ENCODE measurements at places on chromosomes 4 and X.
A peak's percentile ranks its signal among the peaks of the same experiment; 100 is the strongest.

- no peak for DNase-seq
Observed at GRCh38 chr4:161931089-161931488, 232.7 kb downstream of the FSTL5 start.

GRCh38 chr4:152535360-152535902 is 461 bp downstream of the FBXW7 start:
- DNase-seq = peak; percentile 36

- DNase-seq = peak; percentile 5
Observed at GRCh38 chr4:17578482-17578891, 1.5 kb downstream of the LAP3 start.

DNA sequence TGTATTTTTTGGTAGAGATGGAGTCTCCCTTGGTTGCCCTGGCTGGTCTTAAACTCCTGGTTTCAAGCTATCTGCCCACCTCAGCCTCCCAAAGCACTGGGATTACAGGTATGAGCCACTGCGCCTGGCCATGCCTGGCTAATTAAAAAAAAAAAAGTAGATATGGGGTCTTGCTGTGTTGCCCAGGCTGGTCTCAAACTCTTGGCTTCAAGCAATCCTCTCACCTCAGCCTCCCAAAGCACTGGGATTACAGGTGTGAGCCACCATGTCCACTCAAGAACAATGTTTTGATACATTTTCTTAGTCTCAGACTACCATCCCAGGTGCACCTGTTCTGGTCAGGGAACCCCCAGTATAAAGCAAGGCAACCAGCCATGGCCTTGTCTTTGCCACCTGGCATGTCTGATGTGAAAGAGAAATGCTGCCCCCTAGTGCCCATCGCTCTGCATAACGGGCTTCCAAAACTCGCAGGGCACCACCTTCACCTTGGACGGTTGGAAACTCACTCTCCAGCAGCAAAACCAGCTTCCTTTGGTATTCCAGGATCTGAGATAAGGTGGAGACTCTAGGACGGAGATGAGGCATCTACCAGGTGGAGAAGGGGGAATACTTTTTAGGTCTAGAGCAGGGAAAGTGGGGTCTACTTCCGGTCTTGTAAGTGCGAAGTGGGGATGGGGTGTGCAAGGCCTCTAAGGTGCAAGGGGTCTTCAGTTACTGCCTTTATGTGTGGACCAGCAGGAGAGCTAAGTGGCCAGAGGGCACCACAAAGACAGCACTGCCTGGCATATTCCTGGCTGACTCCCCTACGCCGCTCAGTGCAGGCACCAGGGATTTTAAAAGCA is 47.7 kb upstream of the AFAP1 start:
- peak; percentile 86 for DNase-seq

Measured in activated CD4-positive, alpha-beta T cell treated with anti-CD3 and anti-CD28 coated beads for 48 hours (primary cell).